ENCODE measurements at places on chromosomes 4 and X. TPM values are rescaled to one million over a fixed set of nuclear protein-coding genes. Genes with fewer than 3 reads are reported as not detected.

Gene KIT
- total RNA-seq: not detected

Gene AGTR2
- total RNA-seq: not detected

Gene EIF4E
- total RNA-seq: 224 TPM

Gene GPR143
- total RNA-seq: not detected

Gene SPOCK3
- not detected for total RNA-seq

DNA sequence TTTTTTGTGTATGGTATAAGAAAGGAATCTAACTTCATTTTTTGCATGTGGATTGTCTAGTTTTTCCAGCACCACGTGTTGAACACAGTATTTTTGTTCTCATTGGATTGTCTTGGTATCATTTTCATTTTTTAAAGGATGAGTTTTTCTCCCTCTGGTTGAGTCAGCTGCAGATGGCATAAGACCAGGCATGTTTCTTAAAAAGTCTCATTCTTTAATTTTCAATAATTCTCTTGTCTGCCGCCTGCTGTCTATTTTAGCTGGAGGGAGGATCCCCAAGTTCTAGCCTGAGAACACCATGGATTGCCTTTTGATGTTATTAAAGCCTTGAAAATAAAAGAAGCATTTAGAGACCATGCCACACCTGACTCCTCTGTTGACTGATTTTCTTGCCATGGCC, 263.8 kb downstream of the ARHGAP24 start:
- DNase-seq: no peak

DNA sequence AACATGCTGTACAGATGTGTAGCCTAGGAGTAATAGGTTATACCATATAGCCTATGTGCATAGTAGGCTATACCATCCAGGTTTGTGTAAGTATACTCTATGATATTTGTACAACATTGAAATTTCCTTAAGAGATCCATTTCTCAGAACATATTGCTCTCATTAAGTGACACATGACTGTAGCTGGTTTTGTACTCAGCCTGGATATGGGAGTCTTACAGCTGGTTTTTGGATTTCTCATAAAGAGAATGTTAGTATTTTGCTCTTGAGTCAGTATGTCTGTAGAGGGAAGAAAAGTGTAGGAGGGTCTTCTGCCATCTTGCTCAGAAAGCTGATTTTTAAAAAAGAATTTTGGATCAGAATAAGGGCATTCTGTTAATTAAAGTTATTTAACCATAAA, 85.3 kb downstream of the SMARCA5 start:
- DNase-seq: no peak

DNA sequence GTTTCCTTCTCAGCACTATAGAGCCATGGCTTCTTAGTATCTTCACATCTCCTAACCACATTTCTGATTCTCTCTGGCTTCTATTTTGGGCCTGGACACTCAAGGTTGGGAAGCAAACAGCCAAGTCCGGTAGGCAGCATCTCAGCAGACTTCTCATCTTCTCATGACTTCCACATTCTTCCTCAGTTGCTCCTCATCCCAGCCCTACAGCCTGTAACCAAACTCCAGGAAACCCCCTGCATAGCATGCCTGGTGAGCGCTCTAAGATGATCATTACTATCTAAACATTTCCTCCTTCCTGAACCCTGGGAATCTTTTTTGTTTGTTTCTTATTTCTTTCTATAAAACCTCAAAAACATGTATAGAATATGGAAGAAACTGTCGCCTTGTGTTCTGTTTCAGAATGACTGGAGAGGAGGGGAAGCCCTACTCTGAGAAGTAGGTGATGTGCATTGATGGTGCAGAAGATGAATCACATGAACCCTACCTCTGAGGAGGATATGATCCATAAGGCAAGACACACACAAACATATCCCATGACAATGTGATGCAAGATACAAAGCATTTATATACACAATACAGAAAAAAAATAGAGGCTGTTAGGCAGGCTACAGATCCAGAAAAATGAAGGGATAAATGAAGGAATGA, 219.8 kb upstream of the GYPA start:
- no peak for DNase-seq

DNA sequence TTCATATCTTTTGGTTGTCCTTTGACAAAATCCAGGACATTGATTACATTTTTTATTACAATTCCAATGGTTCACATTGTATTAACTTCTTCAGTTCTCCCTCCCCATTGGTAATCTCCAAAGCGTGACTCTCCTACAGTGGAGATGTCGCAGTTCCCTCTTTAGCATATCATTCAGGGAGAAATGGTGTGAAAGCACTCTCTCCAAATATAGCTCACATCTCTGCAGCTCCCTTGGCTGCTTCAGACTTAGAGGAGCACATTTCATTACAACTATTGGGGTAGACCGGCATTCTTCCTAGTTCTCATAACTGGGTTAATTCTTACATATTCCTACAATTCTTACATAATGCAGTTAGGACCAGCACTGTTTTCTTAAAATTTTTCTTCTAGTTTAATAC, 25.3 kb downstream of the RNF150 start:
- no peak for DNase-seq

GRCh38 chrX:37993176-37993575, 13.2 kb upstream of the SYTL5 start:
- DNase-seq: no peak

DNA sequence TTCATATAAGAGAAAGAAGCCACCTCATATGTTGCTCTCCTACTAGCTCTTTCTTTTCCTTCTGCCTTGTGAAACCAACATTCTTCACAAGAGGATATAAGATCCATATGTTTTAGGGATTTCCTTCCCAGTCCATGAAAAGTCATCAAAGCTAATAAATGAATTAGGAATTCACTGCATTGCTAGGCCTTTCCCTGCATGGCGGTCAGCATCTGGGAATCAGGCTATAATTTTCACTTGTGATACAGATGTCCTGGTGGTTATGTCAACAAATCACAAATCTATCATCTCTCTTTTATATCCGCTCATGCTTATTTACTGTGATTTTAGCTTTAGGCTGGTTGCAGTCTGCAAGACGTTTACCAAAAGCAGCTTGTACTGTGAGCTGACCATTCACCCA, 510.0 kb downstream of the NLGN4X start:
- no peak for DNase-seq

DNA sequence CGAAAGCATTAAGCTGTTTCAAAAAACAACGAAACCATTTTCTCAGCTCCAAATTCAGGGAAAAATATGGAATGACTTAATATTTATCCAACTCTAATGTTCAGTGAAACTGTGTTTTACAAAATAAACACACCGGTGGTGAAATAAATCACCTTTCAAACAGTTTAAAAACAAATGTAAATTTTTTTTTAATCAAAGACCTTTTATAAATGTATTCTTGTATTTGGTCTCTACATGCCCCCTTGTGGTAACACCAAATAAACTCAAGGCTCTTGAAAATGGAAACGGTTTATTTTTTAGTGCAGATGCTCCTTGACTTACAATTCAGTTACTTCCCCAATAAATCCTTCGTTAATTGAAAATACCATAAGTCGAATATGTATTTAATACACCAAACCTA, 45.8 kb upstream of the ITM2A start:
- no peak for DNase-seq

GRCh38 chr4:98262431-98262830, 1.2 kb downstream of the RAP1GDS1 start:
- DNase-seq: no peak

GRCh38 chr4:183330841-183331240, 8.6 kb upstream of the CLDN24 start:
- DNase-seq: no peak

DNA sequence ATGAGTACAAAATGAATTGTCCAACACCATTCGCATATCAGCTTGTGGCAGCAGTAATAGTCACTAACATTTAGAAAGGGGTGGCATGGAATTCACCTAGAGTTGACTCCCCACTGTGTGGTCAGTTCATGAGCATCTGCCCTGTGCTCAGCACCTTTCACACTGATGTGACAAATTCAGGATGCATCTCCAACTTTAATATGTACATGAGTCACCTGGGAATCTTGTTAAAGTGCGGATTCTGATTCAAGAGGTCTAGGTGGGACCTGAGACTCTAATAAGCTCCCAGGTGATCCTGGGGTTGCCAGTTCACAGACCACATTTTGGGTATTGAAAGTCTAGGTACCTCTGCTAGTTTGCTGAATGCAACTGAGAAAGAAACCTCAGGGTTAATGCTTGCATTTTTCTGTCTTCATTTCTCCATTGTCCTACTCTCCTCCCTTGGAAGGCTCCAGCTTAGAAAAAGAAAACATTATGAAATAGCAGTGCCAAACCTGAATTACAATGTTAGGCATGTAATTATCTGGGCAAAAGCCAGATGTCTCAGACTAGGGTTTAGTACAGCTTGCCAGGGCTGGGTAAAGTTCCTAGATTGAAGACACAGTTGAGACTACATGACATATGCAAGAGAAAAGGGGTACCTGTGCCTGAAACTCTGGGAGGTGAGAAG, 32.7 kb downstream of the TMSB4X start:
- DNase-seq: peak; percentile 38

DNA sequence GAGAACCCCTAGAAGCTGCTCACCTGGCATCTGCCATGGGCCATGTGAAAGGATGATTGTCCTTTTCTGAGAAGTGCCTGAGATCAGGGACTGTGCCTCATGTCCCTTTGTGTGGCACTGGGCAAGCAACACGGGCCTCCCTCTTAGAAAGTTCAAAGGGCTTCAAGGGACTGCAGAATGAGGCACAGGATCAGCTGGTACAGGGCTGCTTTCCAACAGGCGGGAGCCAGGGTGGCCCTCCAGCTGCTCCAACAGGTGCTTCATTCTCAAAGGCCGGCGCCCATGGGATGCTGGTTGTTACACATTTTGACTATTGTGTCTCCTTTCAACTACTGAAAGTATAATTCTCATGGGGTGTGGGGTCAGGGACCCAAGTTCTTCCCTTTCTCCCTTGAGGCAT, 114.7 kb downstream of the ENPP6 start:
- no peak for DNase-seq

- peak; percentile 51 for DNase-seq
Observed at GRCh38 chr4:158314756-158315487, 104.6 kb downstream of the TMEM144 start.

DNA sequence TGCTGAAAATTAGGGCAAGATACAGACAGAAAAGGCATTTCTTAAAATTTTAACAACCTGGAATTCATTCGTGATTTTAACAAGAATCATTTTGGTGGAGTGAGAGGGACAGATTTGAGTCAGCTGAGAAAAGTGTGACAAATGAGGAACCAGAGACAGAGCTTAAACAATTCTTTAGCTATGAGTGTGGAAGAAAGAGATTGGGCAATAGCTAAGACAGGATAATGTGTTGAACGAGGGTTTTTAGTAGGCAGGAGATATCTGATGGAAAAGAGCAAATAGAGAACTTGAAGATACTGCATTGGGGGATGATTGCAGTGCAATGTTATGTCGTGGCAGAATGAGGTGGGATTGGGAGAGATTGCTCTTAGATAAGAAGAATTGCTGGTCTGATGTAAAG, 164.2 kb upstream of the SPRY1 start:
- no peak for DNase-seq

GRCh38 chr4:172393220-172393619, 580.0 kb downstream of the GALNTL6 start:
- DNase-seq: no peak

- no peak for DNase-seq
Observed at GRCh38 chrX:81996166-81996565, 794.3 kb downstream of the SH3BGRL start.

DNA sequence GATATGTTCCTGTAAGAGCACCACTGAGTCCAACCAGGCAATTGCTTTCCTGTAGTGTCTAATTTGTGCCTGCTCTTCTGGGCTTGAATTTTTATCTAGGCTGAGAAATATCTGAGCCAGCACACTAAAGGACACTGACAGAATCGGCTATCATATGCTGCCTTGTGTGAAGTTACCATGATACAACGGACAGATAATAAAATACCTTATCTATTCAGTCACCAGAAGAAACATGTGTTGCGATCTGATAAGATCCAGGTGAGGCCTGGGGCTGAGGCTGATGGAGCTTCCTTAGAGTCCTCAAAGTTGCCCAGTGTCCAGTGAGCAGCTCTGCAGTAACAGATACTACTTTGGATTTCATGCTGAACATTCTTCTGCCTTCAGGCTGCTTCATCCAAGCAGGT, 111.8 kb downstream of the ZNF518B start:
- DNase-seq: no peak

GRCh38 chr4:81039351-81039972, 9.0 kb downstream of the BMP3 start:
- peak; percentile 7 for DNase-seq

GRCh38 chr4:36281384-36282106, at the start of gene DTHD1:
DTHD1 (plus strand) TSS chr4:36281616; CDS start chr4:36281759, 143 bp downstream.
- DNase-seq: no peak

DNA sequence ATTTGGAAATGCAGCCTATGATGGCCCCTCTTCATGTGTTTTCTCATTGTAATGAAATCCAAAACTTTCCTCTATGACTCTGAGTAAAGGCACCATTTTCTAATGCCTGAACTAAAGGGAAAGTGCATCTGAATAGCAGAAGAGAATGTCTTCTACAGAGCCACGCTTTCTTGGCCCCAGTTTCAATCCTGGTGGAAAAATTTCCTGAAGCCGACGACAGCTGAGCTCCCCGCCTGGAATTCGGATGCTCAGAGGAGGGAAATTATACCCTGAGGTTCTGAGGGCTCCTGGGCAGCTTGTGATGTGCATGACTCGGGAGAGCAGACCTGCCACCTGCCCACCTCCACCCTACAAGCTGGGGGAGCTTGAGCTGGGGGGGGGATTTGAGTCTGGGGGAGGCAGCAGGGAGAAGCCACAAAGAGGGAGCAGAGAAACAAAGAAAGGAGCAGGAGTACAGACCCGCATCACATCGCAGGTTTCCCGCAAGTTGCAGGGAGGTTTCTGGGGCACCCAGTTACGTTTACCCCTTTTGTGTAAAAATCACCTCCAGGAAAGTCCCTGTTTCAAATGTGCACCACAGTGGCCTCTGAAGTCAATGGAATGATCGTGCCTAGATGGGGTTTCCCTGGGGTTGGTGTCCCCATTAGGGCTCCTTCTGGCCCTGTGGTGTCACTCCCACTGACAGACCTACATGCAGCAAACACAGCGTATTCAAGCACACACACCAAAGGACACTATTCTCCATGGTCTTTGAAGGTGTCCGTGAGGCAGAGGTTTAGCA, 145.6 kb upstream of the RBPJ start:
- DNase-seq: no peak

DNA sequence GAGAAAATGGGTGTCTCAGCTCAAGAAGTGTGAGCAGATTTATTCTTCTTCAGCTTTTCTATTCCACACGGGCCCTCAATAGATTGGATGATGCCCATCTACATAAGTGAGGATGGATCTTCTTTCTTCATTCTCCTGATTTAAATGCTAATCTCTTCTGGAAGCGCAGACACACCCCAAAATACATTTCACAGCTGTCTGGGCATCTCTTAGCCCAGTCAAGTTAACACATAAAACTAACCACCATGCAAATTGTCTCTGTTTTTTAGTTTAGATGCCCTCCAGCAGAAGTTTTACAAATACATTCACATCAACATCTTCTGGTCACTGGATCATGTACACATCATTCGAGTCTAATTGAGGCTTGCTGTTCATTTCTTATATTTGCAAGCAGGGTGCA, 249.0 kb upstream of the VCX3A start:
- DNase-seq: no peak

- DNase-seq: no peak
Observed at GRCh38 chr4:76637712-76638361, 202.8 kb downstream of the SHROOM3 start.

GRCh38 chrX:124634363-124634762, 288.0 kb downstream of the SH2D1A start:
- DNase-seq: no peak

GRCh38 chr4:40731792-40732245, 17.9 kb upstream of the NSUN7 start:
- DNase-seq: no peak

All from SJSA1 (cell line).